ENCODE measurements at places on chromosomes 7 and 10. TPM values are rescaled to one million over a fixed set of nuclear protein-coding genes. Genes with fewer than 3 reads are reported as not detected.

CYP2C9 gene
- not detected for total RNA-seq

- no peak for DNase-seq
Observed at GRCh38 chr7:131942287-131943150, 386.1 kb upstream of the PODXL start.

DNA sequence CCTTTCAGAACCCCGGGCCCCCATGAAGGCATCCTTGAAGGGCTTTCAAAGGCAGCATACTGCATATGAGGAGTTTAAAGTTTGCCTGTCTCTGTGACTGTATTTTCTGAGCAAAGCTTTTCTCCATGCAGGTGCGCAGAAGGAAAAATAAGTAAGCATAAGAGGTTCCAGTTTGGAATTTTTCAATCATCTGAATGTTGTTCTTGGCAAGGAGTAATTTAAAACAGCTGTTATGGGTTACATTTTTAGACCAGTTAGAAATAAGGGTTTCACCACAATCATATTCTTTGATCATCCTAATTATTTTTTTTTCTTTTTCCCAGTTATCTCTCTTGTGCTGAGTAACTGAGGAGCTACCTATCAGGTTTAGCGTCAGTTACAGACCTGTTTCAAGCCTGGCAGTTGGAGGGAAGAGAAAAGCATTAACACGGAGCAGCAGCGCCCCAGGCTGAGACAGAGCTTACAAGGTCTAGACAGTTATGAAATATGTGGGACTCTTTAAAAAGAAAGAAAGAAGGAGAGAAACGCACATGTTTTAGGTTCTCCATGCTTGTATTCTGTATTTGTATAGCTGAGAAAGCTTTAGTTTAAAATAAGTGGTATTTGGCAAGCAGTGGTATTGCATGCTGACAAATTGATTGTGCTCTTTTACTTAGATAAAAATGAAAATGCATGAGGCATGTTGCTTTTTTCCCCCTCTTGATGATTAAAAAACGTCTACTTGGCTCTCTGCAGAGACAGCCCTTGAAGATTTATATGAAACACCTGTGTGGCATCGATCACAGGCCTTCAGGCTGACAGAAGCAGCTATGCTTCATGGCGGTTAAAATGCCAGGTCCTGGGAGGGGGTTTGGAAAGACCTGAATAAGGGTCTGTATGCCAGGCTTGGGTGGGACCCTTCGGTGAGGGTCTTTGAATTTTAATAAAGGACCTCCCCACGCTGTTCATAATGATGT is 157.6 kb downstream of the GRK5 start:
- no peak for DNase-seq

DNA sequence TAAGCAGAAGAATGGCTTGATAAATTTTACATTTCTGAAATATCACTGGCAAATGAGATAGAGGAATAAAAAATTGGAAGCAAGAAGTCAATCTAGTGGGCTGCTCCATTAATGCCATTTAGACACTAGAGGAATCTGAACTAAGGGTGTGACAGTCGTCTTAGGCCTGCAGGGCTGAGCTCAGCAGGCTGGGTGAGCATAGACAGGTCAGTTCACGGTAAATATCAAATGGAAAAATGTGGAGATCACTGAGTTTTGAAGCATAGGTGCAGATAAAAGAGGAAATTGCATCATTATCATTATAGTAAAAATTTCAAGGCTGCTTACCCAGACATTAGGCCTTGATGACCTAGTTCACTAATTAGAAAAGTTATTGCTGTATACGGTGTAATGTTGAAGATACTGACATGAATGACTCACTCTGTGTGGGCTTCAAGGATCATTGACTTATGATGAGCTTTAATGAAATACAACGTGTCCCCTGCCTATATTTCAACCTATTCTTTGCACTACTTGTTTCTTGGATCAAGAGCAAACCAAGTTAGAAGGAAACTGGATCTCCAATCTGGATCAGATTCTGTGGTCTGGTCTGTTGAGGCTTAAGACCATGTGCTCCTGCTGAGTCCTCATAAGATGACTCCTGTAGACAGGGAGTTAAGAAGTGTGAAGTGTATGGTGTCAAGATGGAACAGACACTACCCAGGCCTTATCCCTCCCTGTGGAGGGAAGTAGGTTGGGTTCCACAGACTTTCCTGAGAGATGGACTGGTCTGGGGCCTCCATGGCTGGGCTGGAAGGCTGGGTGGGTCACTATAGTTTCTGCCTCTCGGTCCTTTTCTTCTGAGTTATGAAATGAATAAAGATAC is 3.6 kb downstream of the OR2F2 start:
- DNase-seq: no peak

DNA sequence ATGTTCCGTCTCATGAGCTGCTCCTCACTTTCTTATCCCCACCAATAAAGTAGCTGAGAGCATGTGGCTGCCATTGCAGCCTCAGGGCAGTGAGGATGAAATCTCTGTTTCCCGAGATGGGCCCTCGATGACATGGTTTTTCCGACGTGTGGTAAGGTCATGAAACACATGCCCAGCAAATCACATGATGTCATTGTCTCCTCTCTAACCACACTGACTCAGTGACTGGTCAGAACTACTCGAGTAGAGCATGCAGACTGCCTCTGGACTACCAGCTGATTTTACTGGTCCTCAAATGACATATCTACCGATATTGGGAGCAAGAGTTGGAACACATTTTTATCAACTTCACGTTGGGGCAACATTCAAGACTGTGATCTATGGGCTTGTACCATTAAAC is 786.1 kb downstream of the CNTNAP2 start:
- no peak for DNase-seq

COL13A1 gene
- 1.0 TPM for total RNA-seq

BHLHA15 gene
- total RNA-seq: not detected

DNA sequence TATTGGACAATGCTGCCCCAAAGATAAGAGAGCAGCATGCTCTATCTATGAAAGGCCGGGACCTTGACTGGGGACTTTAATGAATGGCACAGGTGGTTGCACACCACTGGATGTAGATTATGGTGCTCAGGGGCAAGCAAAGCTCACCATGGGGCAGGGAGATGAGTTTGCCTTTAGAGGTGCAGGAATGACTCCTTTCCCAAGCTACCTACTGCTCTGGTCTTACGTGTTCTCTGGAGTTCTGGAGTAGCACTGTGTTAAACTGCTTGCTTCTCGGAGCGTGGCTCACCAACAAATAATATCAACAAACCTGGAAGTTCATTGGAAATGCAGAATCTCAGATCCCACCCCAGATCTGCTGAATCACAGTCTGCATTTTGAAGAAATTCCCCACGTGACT is 445.3 kb downstream of the RPS24 start:
- no peak for DNase-seq

SAMD8 gene
- 23.1 TPM for total RNA-seq

ITPRID1 gene
- not detected for total RNA-seq

DNA sequence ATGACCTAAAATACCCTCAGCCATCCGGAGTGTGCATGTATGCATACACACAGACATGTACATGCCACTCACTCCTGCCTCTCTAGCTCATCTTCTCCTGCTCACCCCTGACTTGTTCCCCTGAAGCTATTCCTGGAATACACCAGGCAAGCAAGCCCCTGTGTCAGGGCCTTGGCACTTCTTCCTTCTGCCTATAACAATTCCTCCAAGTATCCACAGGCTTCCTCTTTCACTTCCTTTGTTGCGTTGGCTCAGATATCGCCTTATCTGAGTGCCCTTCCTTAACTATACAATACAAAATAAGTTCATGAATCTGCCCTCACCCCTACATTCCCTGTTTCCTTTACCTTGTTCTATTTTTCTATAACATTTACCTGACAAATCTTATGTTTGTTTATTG is 88.8 kb downstream of the NOD1 start:
- DNase-seq: no peak

ZNF398 gene
- total RNA-seq: 6.6 TPM
